ENCODE measurements at places on chromosomes 6 and 20. TPM values are rescaled to one million over a fixed set of nuclear protein-coding genes. Genes with fewer than 3 reads are reported as not detected.

PRPH2 gene
- total RNA-seq = 0.67 TPM

SLC35D3 gene
- total RNA-seq = not detected

HS3ST5 gene
- not detected for total RNA-seq

CST4 gene
- total RNA-seq = not detected

SFTA2 gene
- total RNA-seq = not detected

GRCh38 chr6:97023982-97024381 is 99.5 kb downstream of the KLHL32 start:
- DNase-seq = no peak

- peak; percentile 79 for DNase-seq
These were observed at the start of gene B4GALT5 for GRCh38 chr20:49713753-49714712. B4GALT5 (minus strand) TSS chr20:49713878; CDS start chr20:49713690, 188 bp downstream.

DNA sequence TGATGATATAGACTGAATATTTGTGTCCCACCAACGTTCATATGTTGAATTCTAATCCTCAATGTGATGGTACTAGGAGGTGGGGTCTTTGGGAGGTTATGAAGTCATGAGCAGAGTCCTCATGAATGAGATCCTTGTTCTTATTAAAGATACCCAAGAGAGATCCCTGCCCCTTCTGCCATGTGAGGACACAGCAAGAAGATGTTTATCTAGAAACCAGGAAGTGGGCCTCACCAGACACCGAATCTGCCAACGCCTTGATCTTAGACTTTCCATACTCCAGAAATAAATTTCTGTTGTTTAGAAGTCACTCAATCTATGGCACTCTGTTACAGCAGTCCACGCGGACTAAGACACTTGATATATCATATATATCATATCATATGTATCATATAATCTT is 67.7 kb upstream of the GCM1 start:
- DNase-seq = no peak

DNA sequence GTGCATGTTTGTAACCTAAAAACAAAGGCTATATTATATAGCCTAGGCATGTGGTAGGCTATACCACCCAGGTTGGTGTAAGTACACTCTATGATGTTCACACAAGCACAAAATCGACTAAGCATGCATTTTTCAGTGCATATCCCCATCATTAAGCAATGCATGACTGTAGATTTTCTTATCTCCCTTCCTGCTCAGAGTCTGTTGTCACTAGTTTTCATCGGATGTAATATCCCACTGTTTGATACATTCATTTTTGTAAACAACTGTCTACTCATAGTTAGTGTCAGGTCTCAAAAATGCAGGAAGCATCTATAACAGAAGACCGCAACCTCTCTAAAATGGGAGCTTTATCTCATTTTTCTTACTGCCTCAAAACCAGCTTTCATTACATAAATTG is 70.7 kb downstream of the GFRAL start:
- no peak for DNase-seq

DNA sequence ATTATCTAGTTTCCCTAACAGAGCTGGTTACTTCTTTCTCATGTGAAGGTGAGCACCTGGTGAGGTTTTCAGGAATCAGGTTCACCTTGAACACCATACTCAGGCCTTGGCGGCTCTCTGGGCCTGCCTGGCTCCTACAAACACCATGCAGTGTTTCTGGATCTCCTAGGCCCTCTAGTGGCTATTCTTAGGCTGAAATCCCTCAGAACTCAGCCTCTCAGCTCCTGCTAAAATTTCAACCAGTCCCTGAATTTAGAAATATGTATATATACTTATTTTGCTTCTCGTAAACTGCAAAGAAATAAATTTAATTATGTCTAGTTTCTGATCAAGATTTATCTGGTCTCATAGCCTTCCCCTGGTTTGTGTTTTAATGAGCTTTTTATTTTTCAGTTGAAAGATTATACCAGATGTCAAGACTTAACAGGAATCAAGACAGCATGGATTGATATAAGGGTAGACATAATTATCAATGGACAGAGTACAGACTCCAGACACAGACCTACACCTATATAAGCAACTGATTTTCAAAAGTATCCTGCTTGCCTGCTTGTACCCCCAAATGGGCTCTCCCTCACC is 55.9 kb downstream of the ANKEF1 start:
- DNase-seq = peak; percentile 58

GRCh38 chr6:108304646-108305045 is 9.8 kb downstream of the AFG1L start:
- no peak for DNase-seq

GRCh38 chr6:96889146-96889545 is 8.5 kb downstream of the NDUFAF4 start:
- DNase-seq = no peak

- DNase-seq = peak; percentile 82
These were observed at the start of gene FOXC1 for GRCh38 chr6:1609648-1610496. FOXC1 (plus strand) TSS chr6:1609915; CDS start chr6:1610446, 531 bp downstream.

DNA sequence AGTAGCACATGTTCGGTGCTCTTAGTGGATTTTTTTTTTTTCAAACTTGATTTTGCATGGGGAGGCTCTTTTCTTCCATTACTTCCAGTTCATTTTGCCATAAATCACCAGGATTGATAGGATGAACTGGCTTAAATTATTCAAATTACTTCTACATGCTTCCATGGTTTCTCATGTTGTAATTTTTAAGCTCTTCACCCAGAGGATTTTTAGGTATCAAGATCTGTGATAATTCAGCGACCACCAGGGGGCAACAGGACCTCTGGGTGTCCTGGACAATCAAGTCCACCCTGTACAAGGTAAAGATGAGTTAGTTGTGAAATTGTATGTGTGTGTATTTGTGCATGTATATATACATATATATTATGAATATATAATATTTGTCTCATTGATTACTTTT is 4.2 kb upstream of the EPHA7 start:
- no peak for DNase-seq

GRCh38 chr6:12345694-12346058 is 55.5 kb downstream of the EDN1 start:
- no peak for DNase-seq

DNA sequence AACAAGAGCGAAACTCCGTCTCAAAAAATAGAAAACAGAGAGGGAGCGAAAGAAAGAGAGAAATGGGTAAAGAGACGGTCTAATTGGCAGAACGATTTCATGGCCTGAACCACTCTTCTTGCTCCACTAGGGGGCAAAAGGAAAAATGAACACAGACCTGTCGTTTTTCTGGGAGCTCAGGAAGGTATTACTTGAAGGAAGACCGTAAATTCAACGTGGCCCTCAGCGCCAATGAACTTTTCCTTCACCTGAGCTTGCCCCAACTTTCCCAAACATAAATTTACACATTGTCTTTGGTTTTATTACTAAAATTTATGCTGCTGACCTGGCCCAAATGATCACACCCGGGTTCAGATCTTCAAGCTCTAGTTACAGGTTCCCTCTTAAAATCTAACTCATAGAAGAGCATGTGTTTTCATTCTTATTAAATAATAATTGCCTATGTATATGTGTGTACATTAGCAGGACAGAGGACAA is 67.3 kb downstream of the ATP9A start:
- no peak for DNase-seq

GRCh38 chr20:44747166-44748004 is 1.7 kb downstream of the KCNK15 start:
- peak; percentile 88 for DNase-seq

- no peak for DNase-seq
These were observed 39.3 kb downstream of the KLHL32 start for GRCh38 chr6:96963809-96964208.

- DNase-seq = no peak
These were observed 36.9 kb downstream of the LBP start for GRCh38 chr20:38383147-38383546.

GRCh38 chr20:46803123-46804020 is 91.3 kb upstream of the EYA2 start:
- no peak for DNase-seq

GRCh38 chr6:1313767-1314503 is 2.0 kb downstream of the FOXQ1 start:
- no peak for DNase-seq

GRCh38 chr6:99241905-99242534 is 107.5 kb downstream of the FAXC start:
- DNase-seq = no peak

GRCh38 chr20:46304852-46305251 is 3.4 kb downstream of the CDH22 start:
- DNase-seq = no peak

DNA sequence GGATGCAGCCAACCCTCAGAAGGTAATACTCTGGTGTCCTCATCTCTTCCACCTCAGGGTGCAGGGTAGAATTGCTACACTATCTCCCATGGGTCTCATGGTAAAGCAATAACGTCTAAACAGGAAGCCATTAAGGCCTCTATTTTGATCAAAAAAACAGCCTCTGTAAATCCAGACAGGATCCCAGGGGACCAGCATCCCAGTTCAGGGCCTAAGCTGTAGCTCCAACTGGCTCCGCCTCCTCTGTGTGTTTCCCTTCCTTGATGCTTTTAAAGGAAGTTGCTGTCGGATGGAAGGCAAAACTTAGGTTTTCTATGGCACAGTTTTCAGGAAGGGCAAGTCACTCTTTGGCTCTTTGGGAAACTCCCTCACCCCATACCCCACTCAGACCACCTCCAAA is 222.0 kb downstream of the MAFB start:
- no peak for DNase-seq

GRCh38 chr6:123898665-123899064 is 95.0 kb downstream of the NKAIN2 start:
- no peak for DNase-seq

GRCh38 chr6:104771258-104771832 is 88.4 kb downstream of the HACE1 start:
- no peak for DNase-seq
